ENCODE measurements at places on chromosomes 16 and 17. TPM values are rescaled to one million over a fixed set of nuclear protein-coding genes. Genes with fewer than 3 reads are reported as not detected.
A peak's percentile ranks its signal among the peaks of the same experiment; 100 is the strongest.

GRCh38 chr16:27377666-27378485 is 24.1 kb upstream of the IL21R start:
- DNase-seq: no peak

DNA sequence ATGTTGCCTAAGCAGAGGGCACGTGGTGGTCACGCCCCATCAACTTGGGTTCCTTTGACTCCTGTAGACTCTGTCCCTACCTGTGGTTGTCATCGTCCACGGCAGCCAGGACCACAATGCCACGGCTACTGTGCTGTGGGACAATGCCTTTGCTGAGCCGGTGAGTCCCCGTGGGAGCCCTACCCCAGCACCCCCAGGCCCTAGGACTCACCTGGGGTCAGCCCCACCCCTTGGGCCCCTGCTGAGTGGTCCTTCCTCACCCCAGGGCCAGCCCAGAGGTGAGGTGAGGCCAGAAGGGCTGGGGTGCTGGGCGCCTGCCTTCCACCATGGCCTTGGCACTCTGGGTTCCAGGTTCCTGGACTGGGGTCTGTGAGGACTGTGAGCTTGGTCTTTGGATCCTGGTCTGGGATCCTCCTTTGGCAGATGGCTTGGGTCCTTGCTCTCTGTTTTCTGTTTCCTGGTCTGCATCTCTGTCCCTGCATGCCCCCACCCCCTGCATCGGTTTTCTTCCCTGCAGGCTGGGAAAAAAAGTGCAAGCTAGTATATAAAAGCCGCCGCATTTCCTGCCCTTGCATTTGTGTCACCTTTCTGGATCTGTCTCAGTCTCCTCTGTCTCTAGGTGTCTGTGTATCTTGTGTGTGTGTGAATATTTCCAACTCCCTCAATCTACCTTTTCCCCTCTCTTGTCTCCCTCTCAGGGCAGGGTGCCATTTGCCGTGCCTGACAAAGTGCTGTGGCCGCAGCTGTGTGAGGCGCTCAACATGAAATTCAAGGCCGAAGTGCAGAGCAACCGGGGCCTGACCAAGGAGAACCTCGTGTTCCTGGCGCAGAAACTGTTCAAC is 17.5 kb downstream of the STAT5A start:
- DNase-seq: no peak

DNA sequence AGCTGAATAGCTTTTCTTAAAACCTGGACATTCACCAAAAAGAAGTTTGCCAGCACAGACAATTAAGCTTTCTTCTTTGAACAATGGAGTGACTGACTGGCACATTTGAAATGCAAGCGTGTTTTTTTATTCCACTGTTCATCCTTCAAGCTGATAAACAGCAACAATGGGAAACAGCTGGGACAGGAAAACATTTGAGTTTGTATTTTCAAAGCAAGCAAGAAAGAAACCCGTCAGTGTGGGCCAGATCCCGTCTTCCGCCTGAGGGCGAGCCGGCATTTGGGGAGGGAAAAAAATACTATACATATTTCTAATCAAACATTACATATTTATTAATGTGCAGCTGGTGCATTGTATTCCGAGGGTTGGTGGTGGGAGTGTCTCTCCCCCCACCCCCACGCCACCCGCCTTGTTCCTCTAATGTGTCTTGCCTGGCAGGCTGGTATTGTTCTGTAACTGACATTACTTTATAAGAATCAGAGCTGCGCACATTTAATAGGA is 94.3 kb downstream of the CYLD start:
- no peak for DNase-seq

DNA sequence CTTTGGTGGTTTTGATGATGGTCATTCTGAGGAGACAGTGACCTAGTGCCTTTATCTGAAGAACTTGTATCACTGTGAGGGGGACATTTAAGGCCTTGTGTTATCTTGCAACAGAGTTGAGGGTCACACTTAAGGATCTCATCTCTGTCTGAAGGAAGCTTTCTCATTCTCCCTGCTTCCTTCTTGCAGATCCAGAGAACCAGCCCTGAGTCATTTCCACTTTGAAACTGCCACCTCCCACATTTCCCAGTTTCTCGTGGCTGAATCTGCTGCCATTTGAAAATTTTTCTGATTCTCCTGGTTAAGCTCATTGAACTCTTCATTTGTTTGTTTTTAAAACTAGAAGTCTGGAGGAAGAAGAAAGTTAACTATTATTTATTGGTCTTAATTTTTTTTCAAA is 190.2 kb upstream of the CDH11 start:
- DNase-seq: no peak

DNA sequence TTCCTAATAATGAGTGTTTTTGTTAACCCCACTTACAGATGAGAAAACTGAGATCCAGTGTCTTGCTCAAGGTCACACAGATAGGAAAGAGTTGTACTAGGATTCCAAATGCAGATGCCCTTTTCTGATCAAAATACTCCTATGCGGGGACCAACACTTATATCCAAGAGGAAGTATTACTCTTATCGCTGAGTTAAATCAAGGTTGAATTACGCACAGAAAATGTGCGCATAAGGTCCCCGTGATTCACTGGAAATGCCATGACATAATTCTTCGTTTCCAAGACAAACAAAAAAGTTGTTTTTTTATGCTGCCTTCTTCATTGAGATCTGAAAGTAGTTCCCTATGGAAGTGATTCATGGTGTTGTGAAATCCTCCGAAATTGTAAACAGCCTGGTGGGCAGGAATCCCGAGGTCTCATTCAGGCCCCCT is 463.8 kb upstream of the HSBP1 start:
- no peak for DNase-seq

DNA sequence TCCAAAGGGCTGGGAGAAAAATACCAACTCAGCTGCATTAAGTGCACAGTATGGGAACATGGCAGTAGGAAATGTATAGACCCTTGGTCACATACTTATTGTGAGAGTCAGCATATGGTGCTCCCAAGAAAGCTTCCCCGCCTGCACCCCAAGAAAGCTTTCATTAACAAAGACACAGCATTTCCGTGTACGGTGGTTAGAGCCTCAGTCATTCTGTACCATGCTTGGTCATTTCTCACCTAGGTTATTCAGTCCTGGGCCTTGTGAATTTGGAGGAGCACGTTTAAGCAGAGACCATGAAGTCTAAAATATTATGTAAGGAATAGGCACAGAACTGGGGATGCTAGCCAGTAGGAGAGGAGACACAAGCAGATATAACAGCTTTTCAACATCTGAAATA is 56.1 kb downstream of the ESRP2 start:
- DNase-seq: no peak

DNA sequence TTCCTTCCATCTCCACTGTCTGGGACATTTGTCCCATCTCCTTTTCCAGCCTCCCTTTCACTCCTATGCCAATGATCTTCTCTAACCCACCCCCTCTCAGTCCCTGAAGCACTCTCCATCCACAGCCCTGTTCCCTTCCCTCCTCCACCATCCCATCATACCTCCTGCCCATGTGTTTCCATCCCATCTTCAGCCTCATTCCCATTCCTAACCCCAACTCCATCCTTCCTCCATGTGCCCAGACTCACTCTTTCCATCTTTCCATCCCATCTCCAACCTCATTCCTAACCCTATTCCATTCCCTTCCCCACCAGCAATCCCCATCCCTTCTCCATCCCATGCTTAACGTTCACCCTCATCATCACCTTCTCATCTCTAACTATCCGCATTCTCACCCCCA is 4.3 kb downstream of the IL27 start:
- DNase-seq: no peak

- DNase-seq: peak; percentile 15
These were observed 759.0 kb upstream of the SOX9 start for GRCh38 chr17:71361656-71362450.

GRCh38 chr17:77892469-77893143 is 65.9 kb upstream of the TNRC6C start:
- DNase-seq: no peak

DNA sequence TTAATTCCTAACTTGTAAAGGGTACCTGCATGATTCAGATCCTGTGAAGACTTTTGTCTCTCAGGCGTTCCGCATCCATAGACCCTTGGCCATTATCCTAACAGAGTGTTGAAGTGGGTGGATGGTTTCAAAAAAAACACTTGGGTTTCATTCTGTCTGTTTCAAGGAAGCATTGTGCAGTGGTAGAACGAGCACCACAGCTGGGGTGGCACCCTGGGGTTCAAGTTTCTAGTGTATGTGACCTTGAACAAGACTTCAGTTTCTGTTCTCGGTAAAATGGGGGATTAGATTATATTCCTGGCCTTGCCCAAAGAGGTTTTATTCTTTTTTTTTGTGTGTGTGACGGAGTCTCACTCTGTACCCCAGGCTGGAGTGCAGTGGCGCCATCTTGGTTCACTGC is 74.3 kb downstream of the MSI2 start:
- DNase-seq: no peak

- peak; percentile 50 for DNase-seq
These were observed 418.7 kb upstream of the DYNLRB2 start for GRCh38 chr16:80122115-80122514.

GRCh38 chr17:41555105-41555887 is 16.6 kb downstream of the KRT9 start:
- no peak for DNase-seq

The SLC47A1 gene
- polyA plus RNA-seq: 27.3 TPM

The CBX8 gene
- polyA plus RNA-seq: 11.6 TPM
